ENCODE measurements at places on chromosomes 7 and 10.

GRCh38 chr7:98149116-98149692 is 42.5 kb downstream of the LMTK2 start:
- DNase-seq: no peak

DNA sequence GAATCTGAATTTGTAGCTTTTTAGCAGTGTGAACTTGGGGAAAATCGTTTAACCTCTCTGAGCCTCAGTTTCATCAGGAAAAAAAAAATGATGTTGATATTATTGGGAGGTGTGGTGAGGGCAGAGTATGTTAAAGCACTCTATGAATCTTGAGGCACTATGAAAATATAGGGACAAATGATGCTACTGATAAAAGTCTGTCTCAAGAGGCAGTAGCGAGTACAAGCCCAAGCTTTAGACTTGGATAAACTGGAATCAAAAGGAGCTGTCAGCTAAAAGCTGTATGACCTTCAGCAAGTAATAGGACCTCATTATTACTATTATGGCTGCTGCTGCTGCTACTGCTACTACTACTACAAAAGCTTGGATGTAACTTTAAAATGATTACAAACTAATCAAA is 8.4 kb downstream of the ZNF277 start:
- no peak for DNase-seq

- no peak for DNase-seq
Measured at GRCh38 chr10:100731407-100732240, 13.8 kb upstream of the PAX2 start.

GRCh38 chr10:86671419-86671818 is 3.1 kb downstream of the LDB3 start:
- DNase-seq: no peak

- DNase-seq: no peak
Measured at GRCh38 chr7:82347808-82348207, 95.8 kb downstream of the CACNA2D1 start.

- DNase-seq: no peak
Measured at GRCh38 chr7:50304911-50305582, 531 bp downstream of the IKZF1 start.

DNA sequence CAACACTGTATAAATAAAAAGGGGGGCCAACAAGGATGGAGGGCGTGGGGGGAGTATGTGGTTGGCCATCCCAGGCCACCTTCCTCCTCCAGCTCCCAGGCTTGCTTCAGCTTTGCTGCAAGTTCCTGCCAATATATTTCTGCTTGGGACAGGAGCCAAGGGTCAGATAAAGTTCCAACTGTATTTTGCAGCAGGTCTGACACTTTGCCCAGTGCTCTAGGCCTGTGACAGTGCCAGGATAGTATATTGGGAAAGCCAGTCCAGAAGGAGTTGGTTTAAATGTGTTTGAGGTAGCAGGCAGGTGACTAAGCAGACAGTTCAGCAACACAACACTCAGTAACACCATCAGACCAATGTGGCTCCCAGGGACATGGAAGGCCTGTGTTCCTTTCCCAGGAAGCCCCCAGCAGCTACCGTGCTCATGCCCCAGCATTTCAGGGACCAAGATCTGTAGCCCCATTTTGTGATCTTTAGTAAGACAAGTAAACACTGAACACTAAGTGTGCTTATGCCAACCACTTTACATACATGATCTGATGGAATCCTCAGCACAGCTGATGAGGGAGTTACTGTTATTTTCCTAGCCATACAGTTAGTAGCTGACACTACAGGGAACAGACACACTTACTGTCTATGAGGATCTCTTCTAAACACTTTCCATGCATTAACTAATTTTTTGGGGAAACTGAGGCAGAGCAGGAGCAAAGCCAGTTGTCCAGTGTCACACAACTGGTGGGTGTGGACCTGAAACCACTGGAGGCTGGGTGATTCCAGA is 38.9 kb downstream of the DNAJB12 start:
- no peak for DNase-seq

DNA sequence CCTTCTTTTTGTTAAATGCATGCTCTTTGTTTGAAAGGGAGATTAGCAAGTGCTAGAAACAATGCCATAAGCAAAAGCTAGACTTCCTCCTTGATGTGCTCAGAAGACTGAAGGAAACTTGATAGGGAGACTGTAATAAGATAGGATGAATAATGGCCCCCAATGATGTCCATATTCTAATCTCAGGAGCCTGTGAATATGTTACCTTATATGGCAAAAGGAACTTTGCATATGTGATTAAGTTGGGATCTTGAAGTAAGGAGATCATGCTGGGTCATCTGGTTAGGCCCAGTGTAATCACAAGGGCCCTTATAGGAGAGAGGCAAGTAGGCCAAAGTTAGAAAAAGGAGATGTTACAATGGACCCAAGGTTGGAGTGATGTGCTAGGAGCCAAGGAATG is 13.6 kb upstream of the LIPM start:
- DNase-seq: no peak

DNA sequence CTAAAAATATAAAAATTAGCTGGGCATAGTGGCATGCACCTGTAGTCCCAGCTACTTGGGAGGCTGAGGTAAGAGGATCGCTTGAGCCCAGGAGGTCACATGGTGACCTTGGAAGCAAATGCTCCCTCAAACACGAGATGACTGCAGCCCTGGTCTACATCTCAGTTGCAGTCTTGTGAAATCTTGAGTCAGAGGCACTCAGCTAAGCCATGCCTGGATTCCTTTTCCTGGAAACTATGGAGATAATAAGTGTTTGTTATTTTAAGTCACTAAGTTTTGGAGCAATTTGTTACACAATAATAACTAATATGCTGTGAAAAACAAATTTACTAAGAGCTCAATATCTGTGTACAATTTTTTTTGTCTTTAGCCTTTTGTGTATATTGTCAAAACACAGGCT is 284.3 kb upstream of the KAT6B start:
- no peak for DNase-seq

DNA sequence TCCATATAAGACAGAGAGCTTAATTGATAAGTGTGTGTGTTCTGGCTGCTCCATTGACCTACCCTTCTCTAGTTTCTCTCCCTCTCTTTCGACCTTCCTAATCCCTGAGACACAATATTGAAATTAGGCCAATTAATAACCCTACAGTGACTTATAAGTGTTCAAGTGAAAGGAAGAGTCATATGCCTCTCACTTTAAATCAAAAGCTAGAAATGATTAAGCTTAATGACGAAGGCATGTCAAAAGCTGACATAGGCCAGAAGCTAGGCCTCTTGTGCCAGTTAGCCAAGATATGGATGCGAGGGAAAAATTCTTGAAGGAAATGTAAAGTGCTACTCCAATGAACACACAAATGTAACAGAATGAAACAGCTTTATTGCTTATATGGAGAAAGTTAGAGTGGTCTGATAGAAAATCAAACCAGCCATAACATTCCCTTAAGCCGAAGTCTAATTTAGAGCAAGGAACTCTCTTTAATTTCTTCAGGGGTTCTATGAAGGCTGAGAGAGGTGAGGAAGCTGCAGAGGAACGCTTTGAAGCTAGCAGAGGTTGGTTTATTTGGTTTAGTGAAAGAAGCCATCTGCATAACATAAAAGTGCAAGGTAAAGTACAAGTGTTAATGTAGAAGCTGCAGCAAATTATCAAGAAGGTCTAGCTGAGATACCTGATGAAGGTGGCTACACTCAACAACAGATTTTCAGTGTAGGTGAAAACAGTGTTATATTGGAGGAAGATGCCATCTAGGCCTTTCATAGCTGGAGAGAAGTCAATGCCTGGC is 53.8 kb downstream of the ST7 start:
- no peak for DNase-seq

DNA sequence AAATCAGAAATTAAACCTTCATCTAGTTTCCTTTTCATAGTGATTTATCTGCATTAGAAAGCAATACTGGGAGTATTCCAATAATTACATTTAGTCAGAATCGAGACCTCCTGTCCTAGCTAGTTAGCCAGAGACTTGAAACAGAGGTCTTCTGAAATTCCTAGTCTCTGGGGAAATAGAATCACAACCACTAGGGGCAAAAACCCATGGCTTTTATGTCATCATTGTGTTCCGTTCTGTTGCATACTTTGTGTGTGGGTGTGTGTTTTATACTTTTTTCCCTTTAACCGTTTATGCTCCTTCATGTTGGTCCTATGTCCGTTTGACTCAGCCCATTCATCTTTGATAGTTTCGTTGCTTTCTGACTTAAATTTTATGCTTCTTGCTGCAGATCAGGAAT is 79.8 kb downstream of the RALA start:
- no peak for DNase-seq

DNA sequence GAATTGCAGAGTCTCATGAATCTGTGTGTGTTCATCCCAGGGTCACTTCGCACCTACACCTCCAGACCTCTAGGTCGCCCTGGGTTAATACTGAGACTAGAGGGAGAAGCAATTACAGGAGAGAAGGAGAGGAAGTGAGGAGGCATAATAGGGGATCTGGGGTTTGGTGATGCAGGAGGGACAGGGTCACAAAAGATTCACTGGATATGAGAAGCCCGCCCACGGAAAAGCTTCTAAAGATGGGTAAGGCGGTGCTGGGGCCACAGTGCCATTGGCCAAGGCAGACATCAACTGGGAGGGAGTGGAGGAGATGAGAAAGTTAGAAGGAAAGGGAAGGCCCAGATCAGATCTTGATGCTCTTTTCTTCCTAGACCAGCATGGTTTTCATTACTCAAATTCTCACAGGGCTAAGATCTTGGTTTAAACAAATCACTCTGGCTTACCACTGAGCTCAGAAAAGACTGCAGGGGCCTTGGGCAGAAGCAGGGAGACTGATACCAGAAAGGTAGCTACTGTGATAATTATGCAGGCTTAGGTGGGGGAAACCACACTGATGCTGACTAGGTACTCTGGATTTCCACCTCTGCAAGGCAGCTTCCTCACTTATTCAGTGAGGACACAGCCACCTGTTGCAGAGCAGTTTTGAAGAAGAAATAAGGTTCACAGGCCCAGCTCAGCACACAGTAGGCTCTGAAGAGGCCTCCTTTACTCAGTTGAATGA is 17.4 kb upstream of the ZNF273 start:
- DNase-seq: peak; percentile 4

DNA sequence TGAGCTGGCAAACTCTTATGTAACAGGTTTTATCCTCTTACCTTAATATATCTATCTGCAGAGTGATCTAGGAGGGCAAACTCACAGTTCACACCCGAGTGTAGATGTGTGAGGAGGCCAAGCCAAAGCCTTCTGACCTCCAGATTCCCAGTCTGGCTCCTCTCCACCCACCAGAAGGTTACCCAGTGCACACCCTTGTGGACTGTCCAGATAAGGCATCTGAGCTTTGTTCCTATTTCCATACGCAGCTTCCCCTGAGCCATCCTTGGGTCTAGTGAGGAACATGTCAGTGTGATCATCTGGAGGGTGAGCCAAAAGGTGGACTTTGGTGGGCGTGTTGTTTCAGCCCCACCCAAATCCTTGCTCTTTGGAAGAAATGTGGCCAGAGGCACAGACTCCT is 203.0 kb upstream of the MEOX2 start:
- no peak for DNase-seq

GRCh38 chr7:158236400-158236799 is 351.2 kb downstream of the PTPRN2 start:
- no peak for DNase-seq

- no peak for DNase-seq
Measured at GRCh38 chr10:129774082-129774735, 189.9 kb downstream of the EBF3 start.

- no peak for DNase-seq
Measured at GRCh38 chr10:76509446-76509845, 1078.0 kb downstream of the LRMDA start.

- DNase-seq: no peak
Measured at GRCh38 chr7:49775065-49775948, 1.9 kb downstream of the VWC2 start.

DNA sequence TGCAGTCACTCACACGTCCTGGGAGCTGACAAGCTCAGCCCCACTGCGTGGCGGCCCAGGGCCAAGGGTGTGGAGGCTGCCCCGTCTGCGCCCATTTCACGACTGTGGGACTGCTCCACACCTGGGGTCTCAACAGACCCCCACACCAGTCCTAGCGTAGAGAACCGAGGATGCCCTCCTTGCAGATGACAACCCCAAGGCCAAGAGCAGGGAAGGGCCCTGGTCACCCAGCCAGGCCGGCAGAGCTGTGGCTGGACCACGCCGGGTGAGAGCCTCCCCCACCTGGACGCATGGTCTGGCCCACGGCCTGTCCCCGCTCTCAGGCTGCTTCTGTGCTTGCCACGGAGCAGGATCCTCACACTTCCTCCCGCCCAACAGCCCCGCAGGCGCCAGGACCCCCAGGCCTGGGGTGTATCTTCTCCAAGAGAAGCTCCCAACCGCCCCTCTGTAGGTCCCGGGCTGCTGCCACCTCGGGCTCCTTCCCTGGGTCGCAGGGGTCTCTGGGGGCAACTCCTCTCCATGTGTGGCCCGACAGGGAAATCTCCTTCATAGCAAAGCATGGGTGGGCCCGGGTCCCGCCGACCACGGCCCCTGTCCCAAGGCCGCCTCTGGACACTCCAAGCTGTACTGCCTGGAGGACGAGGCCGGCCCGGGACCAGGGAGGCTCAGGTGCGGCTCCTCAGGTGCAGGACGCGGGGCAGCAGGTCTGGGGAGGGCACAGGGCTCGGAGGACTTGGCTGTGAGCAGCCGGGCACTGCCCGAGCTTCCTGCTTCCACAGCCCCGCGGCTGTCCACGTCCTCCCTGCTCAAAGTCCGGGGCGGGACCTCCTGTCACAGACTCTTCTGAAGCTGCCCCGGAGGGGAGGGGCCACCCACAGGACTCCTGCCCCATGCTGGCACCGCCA is 88.8 kb downstream of the FOXL3 start:
- DNase-seq: peak; percentile 13

GRCh38 chr7:123601530-123601929 is at the start of gene ASB15:
ASB15 (plus strand) TSS chr7:123601821; CDS start chr7:123614503, 12,682 bp downstream.
- DNase-seq: no peak

DNA sequence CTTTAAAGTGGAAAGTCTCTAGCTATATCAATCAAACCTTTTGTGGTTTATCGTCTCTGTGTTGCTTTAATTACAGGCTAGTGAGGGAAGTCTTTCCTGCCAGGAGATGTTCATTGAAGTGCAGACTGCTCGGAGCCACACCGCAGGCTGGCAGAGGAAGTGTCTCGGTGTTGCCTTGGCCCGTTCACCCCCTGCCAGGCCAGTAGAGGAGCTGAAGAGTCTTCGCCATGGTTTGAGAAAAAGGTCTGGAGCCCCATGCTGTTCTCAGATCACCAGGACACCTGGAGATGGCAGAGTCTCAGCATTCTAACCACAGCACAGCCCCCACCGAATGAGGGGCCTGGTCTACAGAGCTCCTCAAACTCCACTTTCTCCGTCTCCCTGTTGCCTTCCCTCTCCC is 275.9 kb upstream of the PLPP4 start:
- no peak for DNase-seq

- no peak for DNase-seq
Measured at GRCh38 chr7:113664867-113665266, 253.9 kb downstream of the PPP1R3A start.

- no peak for DNase-seq
Measured at GRCh38 chr7:70241536-70242175, 643.4 kb downstream of the AUTS2 start.

DNA sequence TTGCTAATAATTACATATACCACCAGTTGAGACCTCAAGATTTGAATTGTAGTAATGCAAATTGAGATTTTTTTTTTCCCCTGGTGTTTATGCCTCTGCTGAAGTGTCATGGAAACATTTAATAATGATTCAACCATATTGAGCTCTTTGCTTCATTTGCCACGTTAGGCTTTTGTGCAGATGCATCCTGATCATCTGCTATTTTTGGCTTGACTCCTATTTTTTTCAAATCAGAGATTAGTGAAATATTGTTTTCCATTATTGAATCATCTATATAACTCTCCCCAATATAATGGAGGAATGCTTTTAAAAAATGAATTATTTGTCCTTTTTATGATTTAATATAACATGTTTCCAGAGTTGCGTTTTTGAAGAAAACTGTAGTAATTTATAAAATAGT is 115.1 kb downstream of the SRI start:
- DNase-seq: no peak

Measured in activated B cell treated with CpG ODN at 0.5 μM for 24 hours (primary cell).